ENCODE measurements at places on chromosomes 5 and 9.

- DNase-seq = no peak
These were observed 67.5 kb upstream of the S1PR3 start for GRCh38 chr9:88923653-88924288.

- DNase-seq = no peak
These were observed 244.3 kb upstream of the NR4A3 start for GRCh38 chr9:99577351-99577750.

- DNase-seq = no peak
These were observed 127.5 kb downstream of the PPP2R2B start for GRCh38 chr5:146751054-146751453.

GRCh38 chr9:89611425-89611824, 6.6 kb downstream of the GADD45G start:
- no peak for DNase-seq

DNA sequence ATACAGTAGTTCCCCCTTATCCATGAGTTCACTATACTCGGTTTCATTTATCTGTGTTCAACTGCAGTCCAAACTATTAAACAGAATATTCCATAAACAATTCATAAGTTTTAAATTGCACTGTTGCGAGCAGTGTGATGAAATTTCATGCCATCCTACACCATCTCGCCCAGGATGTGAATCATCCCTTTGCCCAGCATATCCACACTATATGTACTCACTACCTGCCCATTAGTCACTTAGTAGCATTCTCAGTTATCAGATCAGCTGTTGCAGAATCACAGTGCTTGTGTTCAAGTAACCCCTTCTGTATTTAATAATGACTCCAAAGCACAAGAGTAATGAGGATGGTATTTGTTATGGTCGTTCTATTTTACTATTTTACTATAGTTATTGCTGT, 51.5 kb downstream of the SHOC1 start:
- DNase-seq = peak; percentile 91

DNA sequence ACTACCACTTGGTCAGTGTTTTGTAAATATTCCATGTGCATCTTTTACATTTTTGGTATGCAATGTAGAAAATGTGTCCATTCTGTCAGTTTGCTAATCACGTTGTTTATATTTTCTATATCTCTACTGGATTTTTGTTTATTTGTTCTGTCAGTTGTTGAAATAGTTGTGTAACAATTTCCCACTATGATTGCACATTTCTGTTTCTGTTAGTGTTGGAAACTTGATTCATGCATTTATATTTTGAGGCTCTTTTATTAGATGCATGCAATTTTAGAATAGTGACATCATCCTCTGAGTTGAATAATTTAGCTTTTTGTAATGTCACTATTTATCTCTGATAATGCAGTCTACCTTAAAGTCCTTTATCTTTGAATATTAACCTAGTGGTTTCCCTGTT, 25.8 kb upstream of the LECT2 start:
- peak; percentile 84 for DNase-seq

GRCh38 chr9:115674091-115674490, 479.5 kb upstream of the PAPPA start:
- DNase-seq = no peak

DNA sequence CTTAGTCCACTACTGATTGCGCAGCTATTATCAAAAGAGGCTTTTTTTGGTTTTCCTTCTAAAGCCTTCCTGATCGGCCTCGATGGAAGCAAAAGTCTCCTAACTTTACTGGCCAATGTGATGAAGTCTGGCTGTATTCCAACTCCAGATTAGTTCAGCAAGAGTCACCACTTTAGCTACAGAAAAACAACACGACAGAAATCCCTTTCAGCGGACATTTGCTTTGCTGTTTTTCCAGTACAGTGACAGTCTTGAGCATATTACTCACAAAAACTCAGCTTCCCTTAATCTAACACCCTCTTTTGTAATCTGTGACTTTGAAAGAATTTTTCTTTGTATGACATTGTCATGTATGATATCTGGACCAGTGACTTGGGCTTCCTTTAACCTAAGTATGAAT, 95.7 kb downstream of the HOMER1 start:
- no peak for DNase-seq

DNA sequence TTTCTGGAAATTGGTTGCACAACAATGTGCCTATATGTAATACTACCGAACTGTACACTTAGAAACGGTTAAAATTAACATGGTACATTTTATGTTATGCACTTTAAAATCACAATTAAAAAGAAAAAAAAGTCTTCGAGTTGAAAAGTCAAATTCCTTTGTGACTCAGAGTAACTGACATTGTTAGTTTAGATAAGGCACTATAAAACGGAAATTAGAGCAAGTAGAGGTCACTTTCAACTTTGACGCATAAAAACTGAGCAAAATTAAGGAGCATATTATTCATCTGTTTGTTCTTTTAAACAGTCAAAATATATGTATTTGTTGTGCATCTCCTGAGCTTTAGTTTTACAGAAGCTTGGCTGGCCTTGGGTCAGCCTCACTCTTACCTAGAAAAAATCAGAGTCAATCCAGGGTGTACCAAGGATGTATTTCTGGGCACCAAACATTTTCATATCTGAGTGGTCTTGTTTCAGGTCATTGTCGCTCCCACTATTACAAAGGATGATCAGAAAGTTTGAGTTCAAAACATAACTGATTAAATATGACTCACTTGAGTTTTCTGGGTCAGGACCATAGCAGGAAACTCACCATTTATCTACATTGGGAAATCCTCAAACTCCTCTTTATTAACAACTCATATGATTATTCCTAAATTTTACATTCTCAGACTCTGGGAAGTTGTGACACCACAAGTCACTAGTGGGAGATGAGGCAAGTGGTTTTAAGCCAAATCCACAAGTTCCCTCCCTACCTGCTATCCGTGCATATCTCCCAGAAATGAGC, 160.6 kb downstream of the CCDC192 start:
- DNase-seq = no peak

- no peak for DNase-seq
These were observed 43.1 kb downstream of the PDZD2 start for GRCh38 chr5:31682025-31682424.

DNA sequence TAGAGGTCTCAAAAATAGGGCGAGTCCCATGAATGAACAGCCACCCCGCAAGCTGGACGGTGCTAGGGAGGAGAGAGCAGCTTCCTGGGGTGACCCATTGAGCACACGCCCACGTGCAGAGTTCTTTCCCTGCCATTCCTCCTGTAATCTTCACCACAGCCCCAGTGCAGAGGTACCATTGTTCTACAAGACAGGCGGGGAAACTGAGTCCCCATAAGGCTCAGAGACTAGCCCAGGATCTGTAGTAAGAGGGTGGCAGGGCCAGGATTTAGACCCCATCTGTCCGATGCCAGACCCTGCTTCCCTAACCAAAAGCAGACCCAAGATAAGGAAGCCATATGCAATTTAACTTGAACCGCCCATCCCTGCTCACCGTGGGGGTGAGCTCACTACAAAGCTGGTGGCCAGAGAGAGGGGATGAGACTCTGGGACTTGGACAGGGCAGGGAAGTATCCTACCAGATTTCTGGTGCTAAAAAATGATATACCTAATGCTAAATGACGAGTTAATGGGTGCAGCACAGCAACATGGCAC, 36.7 kb upstream of the ORM1 start:
- DNase-seq = no peak

GRCh38 chr5:84290161-84290560, 94.5 kb downstream of the EDIL3 start:
- DNase-seq = no peak

DNA sequence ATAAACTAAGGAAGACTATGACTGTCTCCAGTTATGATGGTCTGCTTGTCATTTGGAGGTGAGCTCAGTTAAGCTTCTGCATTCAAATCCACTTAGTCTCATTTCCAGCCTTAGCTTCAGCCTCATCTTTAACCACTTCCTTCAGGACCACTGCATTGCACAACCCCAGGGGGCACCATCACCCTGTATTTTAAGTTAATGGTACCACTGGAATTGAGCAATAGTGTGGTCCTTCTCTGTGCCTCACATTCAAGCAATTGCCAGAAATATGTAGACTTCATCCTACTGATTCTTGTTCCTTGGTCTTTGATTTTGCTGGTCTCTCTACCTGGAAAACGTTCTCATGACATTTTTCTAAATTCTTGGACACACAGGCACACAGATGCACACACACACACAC, 131.5 kb upstream of the PTPN3 start:
- DNase-seq = no peak

DNA sequence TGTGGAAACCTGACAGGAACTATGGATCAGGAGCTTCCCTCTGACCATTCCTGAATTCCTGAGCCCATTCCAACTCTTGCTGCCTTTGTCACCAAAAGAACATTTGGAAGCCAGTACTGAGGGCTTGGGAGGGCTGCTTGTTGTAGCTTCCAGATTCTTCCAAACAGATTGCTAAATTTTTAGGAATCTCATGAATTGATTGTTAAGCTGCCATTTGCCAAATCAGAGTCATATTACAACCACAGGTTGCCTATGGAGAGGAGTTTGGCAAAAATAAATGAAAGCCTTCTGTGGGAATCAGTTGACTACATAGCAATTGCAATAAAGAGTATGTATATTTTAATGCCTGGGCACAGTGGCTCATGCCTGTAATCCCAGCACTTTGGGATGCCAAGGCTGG, 39.2 kb upstream of the SLC28A3 start:
- DNase-seq = peak; percentile 82

DNA sequence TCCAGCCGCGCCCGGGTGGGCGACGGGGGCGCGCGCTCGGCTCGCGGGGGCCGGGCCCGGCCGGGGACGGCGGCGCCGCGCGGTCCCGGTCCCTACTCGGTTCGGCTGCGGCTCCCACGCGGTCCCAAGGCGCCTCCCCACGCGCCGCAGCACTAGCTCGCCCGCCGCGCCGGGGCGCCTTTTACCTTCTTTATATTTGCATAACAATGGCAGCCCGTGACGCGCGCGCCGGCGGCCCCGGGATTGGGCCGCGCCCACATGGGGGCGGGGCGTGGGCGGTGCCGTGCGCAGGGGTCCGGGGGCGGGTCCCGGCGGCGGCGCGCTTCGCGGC, at the start of gene NRARP:
NRARP (minus strand) TSS at position 154 of the 331 bp plus-strand sequence. CDS start 343 bp downstream, outside the sequence.
- DNase-seq = peak; percentile 54

DNA sequence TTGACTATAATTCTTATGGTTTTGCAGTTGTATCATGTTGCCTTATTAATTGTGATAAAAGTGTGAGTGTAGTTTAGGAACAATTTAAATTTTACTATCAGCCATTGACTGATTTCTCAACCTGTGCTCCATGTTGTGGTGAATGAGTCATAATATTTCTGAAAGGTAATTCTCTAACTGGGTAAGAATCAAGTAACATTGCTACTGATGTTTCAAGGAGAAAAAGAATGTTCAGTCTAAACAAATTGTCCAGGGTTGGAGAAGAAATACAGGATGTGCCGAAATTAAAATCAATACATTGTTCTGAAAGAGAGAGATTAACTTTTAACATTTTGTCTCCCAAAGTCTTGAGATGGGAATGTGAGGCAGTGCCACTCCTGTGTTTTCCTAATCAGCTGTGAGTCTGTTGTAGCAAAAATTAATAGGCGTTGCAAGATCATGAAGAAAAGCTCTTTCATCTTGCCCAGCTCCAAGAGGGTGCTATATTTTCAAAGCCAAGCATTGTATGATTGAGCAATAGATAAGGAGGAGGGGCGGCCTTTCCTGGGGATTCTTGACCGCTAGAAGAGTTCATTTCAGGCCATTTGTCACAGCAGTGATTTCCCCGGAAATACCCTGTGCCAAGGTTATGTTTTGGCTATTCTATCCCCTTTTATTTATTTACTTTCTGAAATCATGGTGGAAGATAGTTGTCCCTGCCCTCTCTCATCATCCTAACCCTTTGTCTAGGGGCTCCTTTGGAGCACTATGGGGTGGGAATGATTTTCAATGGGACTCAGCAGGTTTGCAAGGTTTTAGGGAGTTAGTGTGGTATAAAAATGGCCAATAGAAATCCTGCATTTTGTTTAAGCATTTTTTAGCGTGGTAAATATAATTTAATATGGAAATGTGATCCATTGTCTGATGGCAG, 151.6 kb downstream of the FOCAD start:
- peak; percentile 53 for DNase-seq

DNA sequence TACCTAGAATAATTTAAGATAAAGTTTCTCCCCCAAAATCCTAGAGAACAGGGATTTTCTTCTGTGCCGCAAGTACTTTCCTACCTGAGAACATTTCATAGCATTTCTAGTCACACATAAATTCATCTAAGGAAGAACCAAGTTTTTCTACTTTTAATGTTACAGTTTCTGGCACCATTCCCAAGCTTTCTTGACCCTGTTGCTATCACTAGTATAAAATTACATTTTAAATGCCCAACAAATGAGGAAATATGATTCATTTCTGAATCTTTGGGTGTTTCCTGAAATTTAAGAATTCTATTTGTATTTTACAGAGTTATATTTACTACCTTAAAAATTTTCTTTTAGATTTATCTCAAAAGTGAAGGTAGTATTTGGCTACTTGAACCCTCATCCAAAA, 137.8 kb downstream of the LPAR1 start:
- peak; percentile 50 for DNase-seq

DNA sequence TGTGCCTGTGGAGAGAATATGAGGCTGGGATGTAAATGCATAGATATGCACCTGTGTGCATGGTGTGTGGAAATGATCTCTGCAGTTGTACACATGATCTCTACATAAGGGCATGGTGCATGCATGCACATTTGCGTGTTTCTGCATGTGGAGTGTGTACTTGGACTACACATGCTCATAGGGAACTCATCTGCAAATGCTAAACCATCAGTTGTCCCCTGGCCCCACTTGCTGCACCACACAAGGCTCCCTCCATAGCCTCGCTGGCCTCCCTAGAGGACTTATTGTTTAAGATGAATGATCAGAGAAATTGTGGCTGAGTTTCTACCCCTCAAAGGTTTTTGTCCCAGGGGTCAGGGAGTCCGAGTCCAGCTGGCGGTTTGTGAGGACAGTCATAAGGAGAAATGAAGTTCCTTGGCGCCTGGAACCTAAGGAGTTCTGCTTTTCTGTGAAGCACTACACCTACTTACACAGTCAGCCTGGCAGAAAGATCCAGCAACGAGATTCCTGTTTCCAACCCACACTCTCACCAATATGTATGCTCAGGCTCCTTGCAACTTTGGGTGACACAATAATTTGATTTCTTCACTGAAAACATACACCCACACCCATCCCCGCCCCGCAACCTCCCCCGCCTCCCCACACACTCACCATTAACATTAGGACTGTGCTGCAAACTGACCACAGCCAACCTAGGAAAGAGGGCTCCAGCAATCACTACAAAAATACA, 79.9 kb upstream of the CPEB4 start:
- no peak for DNase-seq

Measured in fibroblast of gingiva (primary cell).